NCI-H1694 (cell line): ENCODE measurements at places on chromosomes 1 and 21.

GRCh38 chr21:34989337-34990151, 59.6 kb downstream of the RUNX1 start:
- no peak for DNase-seq

DNA sequence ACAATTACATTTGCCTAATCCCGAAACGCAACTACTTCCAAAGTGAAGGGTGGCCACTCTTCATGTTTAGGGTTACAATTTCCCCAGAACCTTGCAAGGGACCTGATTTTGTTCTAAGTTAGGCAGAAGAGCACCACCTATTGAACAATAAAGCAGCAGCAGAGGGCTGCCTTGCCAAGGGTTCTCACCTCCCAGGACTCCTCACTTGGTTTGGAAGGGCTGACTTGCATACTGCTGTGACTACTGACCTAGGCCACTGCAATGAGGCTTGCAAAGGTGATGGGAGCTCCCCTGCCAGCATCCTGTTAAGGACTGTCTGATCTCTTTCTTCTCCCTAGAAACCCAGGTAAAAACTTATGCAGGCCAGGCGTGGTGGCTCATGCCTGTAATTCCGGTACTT, 14.2 kb downstream of the MTOR start:
- DNase-seq, result no peak

- no peak for DNase-seq
These were observed 347.7 kb downstream of the TGFB2 start for GRCh38 chr1:218692808-218693207.

DNA sequence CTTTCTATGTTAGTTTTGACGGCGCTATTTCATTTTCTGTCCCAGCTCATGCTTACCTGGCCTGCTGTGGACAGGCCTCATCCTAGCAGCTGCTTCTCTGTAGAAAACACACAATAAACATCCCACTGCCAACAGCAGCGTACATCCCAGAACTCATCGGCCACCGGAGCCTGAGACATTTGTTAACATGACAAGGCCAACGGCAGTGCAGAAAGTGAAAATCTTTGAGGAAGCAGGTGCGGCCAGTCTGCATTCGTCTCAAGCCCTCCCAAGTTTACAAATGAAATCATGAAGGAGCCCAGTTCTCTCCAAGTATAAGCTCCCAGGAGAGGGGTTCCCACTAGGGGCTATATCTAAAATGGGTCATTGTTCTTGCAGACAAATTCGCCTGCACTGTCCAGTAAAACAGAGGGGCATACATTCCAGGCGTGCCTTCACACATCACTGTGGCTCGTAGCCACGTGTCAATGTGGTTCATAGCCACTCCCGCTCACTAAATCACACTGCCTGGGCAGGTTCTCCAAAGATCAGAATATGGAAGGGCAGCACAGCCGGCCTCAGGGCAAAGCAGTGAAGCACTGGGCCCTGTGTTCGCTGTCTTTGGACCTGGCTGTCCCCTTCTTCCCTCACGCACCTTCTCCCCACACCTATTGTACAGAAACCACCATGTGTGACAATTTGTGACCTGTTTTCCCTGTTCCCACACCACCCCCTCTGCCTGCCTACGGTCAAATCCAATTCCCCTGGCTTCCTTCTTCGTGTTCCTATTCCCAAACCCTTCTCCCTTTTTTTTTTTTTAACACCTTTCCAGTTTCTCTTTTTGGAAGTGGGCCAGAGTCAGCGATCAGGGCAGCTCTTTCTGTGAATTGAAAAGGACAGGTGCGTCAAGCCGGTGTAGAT, 27.0 kb upstream of the ABCG1 start:
- DNase-seq, result no peak

- no peak for DNase-seq
These were observed 21.8 kb downstream of the ADARB1 start for GRCh38 chr21:45096217-45096616.

GRCh38 chr21:34166468-34166867, 93.1 kb downstream of the MRPS6 start:
- no peak for DNase-seq

- no peak for DNase-seq
These were observed 31.7 kb downstream of the DMAP1 start for GRCh38 chr1:44244986-44245385.

GRCh38 chr1:152871731-152872126, 6.4 kb upstream of the SMCP start:
- no peak for DNase-seq

- no peak for DNase-seq
These were observed 74.1 kb upstream of the CASZ1 start for GRCh38 chr1:10870493-10871096.

DNA sequence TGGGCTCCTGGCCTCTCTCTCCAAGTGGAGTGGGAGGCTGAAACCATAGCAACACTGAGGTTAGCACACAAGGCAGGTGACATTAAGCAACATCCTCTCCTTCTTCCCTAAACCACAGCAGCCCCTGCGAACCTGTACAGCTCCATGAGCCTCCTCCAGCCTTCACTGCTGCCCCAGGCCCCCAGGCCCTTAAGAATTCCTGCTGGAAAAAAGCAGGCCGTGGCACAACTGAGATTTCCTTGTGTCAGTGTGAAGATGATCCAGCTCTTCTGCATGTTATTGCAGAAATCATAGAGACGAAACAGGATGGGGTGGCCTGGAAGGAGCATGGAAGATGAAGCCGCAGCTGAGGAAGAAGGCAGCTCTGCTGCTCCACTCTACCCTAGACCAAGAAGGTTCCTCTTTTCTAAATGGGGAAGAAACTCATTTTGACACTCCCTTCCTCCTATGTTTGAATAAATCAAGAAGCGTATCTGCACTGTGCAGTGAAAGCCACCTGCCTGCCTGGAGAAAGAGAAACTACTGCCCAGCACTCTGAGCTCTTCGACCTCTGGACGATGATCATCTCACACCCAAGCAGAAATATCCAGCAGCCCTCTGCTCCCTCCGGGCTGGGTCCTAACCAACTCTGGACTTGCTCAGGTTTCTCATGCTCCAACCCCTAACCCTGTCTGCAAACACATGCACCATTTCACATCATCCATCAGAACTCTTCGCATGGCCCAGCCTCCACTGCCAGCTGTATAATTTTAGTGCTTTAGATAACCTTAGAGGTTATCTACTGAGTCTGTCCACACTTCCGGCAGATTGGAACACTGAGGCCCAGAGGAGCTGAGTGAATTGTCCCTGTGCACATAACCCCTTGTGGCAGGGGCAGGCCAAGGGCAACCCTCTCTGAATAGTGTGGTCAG, 20.7 kb downstream of the SH3BP5L start:
- no peak for DNase-seq

DNA sequence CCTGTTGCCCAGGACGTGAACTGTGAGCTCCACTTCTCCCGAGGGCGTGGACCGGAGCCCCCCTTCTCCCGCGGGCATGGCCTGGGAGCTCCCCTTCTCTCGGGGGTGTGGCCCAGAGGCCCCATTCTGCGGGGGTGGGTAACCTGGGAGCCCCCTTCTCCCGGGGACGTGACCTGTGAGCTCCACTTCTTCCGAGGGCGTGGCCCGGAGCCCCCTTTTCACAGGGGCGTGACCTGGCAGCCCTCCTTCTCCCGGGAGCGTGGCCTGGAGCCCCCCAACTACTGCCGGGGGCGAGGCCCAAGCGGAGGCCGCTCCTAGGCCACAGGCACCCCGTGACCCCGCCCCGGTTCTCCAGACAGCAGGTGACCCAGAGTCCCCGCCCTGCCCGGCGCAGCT, 320 bp downstream of the C1orf174 start:
- DNase-seq, result no peak

DNA sequence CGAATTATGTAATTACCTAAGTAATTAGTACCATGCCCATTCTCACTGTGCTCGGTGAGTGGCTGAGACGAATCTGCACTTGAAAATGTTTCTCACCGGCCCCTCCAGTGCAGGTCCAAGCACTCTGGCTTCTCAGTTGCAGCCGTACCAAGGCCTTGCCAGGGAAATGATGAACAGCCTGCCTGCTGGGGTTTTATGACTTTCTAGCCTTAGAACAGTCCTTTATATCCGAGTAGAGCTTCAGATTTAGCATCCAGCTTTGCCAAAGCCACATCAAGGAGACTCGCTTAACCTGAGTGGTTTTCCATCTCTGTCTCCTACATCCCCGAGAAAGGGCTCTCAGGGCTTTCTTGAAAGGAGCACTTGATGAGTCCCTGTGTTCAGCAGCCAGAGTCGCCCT, 83.4 kb downstream of the GREM2 start:
- no peak for DNase-seq

DNA sequence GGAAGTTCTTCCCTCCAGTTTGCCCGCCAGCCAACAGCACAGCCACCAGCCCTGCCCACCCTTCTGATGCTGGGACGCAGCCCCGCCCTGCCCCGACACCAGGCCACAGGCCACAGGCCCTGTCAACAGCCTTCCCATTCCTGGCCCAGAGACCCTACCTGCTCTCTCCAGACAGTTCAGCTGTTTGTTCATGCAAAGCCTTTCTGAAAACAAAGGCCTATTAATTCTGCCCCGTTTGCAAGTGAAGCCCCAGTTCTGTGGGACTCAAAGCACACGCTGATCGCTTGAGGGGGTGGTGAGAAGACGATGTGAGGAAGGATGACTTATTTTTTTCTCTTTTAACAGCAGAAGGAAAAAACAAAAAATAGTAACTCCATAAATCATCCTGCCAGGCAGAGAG, 55.4 kb upstream of the KIF26B start:
- DNase-seq, result no peak

GRCh38 chr1:63821091-63822005, 47.5 kb downstream of the ROR1 start:
- no peak for DNase-seq
